ENCODE measurements at places on chromosomes 5 and 9.

- no peak for DNase-seq
Observed at GRCh38 chr5:78557601-78558000, 91.0 kb downstream of the LHFPL2 start.

DNA sequence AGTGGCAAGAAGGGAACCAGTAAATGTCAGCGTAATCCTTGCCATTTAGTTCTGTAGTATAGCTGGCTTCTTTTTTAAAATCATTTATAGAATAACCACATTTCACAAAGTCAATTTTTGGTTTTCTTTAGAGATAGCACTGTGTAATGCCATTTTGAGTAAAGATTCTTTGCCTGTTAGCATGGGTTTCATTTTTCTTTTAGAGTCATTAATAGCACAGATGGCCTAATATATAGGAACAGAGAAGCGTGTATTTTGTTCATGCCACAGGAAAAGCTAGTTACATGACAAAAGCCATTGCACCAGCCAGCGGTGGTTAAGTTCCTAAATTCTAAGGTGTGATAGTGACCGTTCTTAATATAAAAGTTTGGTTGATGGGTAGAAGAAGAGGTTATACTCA, 1363.9 kb downstream of the MAT2B start:
- DNase-seq, result no peak

DNA sequence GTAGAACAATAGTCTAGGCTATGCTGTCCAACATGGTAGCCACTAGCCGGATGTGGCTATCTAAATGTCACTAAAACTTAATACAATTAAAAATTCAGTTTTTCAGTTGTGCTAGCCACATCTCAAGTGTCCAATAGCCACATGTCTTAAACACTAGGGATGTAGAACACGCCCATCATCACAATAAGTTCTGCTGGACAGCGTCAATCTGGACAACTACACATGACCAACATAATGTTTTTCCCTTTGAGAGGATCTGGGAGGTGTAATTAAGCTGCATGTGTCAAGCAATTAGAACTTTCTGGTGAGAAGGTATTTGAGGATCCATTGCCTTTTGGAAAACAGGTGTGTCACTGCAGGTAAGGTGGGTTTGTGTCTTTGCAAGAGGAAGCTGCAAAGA, 424.6 kb upstream of the WWC1 start:
- DNase-seq, result no peak

- DNase-seq, result no peak
Observed at GRCh38 chr5:55370291-55370925, 62.6 kb downstream of the MTREX start.

GRCh38 chr9:113131689-113132151, 19.1 kb upstream of the SLC31A2 start:
- no peak for DNase-seq

GRCh38 chr5:80919678-80920196, 40.4 kb upstream of the RASGRF2 start:
- DNase-seq, result no peak

DNA sequence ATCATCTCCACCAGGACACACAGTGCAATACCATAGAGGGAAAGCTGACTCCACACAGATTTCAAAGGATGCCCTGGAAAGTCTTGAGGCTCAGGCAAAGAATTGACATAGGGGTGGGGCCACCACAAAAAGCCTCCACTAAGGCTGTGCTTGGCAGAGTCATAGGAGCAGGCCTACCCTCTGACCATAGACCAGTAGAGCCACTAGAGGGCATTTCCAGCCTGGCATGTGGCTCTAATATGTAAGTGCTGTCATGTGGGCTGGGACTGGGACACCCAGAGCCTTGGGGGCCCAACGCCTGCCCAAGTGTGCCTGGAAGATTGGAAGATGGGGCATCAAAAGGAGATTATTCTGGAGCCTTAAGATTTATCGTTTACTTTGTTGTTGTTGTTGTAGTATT, 726.0 kb downstream of the DNAH5 start:
- no peak for DNase-seq

DNA sequence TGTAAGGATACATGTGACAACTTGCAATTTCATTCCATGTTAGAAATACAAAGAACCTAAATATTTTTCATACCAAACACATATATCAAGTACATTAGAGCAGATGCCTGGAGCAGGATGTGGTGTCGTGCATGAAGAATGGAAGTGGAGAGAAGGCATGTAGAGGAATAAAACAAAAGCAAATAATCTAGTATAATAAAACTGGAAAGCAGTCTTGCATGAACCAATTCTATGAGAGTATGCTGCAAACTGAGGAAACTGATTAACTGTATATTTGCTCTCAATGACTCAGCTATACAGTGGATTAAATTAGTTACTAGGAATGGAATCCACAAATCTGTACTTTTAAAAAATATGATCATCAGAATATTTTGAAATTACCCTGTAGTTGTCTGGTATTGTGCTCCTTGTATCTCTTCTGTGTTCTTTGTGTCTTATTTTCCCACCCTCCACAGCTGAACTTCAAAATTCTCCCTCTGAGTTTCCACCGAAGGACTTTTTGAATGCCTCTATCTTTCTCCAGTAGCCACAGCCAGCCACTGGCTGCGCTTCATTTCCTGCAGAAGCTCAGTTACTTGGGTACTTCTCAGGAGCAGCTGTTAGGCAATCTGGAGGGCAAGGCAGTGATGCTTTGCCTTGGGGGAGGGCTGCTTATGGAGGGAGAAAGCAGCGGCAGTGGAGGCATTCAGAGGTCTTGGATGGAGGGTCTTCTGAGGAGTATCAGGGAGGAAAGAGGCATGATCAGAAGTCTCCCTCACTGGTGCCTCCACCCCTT, 608.0 kb downstream of the BRINP1 start:
- no peak for DNase-seq

GRCh38 chr9:123391946-123392345, 35.9 kb downstream of the CRB2 start:
- no peak for DNase-seq

Data from stimulated activated CD4-positive, alpha-beta T cell treated with anti-CD3 and anti-CD28 coated beads, TNF-alpha, amount 100 ng/mL, for 1 hour (primary cell).